ENCODE measurements at places on chromosomes 16 and 17.

- DNase-seq = no peak
These were observed 378.4 kb upstream of the CDH5 start for GRCh38 chr16:65988024-65988595.

GRCh38 chr17:82477934-82478333, 19.4 kb downstream of the NARF start:
- DNase-seq = no peak

DNA sequence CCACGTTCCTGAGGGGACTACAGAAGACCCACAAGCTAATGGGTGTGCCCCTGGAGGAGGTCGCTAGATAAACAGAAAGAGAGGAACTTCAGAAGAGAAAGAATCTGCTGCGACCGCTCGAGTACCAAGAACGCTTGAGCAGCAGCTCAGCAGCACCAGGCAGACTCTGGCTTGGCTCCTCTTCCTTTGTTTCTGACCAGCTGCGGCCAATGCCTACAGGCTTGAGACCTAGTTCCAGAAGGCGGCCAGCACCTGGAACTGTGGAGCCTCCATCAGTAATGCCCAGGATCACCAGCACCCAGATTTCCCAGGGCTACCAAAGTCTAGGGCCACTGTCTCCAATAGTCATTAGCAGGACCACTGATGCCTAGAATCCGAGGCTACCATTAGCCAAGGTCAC, 26.0 kb upstream of the GOSR2 start:
- no peak for DNase-seq

DNA sequence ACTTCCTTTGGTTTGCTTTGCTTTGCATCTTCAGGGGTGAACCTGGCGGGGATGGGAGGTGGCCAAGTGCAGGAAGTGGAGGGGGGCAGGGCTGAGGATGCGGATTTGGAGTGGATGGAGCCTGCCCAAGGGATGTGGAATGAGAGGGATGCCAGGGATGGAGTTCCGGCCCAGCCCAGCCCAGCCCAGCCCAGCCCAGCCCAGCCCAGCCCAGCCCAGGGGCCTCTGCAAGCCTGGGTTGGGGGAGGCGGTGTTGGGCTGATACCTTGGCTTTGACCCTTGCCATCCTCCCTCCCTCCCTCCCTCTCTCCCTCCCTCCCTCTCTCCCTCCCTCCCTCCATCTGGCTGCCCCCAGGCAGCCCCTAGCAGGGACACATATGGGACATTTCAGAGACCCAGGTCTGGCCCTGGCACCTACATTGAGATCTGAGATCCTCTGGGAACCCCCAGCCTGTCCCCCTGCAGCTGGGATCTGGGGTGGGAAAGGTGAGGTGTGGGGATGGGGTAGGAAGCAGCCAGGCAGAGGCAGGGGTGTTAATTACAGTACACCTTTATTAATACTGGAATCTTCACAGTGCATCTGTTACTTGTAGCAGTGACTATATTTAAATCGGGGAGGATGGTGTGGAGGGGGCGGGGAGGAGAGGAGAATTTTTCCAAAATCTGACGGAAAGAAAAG, 14.5 kb downstream of the IL34 start:
- DNase-seq = no peak

DNA sequence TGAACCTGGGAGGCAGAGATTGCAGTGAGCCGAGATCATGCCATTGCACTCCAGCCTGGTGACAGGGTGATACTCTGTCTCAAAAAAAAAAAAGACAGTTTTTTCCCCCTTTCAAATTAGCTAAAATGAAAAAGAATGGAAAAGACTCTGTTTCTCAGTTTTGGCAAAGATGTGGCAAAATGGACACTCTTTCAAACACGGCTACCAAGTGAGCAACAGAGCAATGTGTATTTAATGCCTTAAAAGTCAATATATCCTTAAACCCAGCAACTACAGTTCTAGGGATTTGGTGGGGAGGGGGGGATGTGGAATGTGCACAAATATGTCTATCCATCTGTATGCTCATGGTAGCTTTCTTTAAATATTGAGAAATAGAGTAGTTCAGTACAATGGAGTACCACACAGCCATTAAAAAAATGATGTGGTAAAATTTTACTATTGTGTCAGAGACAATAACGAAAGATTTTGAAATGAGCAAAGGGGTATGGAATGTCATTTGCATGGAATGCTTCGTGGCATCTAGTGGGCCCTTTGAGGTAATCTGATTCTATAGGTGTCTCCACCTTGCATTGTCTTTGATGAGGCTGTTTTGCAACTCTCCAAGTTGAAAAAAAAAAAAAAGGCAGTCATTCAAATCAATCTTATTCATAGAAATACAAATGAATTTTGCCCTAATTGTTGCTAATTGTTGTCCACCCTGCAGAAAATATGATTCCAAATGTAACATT, 108.1 kb downstream of the AXIN2 start:
- DNase-seq = no peak

DNA sequence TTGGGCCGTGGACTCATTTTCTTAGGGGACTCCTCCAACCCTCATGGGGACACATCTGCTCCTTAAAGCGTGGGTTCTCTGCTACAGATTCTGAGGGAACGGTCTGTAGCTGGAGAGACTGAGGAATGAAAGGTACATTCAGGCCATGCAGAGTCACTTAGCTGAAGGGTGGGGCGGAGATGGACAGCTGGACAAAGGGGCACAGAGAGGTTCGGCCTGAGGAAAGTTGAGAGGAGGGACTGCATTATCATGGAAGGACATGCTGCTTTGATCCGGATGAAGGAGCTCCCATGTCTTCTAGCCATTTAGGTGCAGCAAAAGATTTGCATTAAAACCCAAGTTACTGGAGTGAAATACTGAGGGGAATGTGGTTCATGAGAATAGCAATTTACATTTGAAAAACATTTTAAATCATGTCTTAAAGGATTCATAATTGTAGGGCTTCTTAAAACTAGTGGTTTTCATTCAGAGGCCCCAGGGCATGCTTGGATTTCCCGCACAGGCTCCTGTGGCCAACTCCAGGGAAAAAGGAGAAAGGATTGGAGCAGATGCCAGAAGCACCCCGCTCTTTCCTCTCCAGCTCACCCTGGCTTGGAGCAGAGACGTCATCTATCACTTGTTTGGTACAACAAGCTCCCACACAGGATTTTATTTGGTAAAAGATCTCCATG, 54.2 kb downstream of the CDRT4 start:
- DNase-seq = no peak

- DNase-seq = no peak
These were observed 957.6 kb upstream of the SOX9 start for GRCh38 chr17:71163121-71163812.

DNA sequence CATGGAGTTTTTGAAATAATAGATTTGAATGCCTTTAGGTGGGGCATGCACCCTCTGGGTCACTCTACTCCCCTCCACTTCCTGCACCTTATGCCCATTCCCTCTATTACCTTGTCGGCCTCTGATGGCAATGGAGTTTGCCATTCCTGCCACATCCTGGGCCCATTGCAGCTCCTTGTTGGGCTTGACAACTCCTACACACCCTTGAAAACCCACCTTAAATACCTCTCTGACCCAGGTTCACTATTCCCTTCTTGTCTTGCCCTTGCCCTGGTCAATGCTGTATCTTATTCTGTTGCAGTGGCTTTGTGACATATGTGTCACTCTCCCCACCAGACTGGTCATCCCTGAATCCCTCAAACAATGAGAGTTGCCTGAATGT, 2.4 kb downstream of the CCR7 start:
- no peak for DNase-seq

DNA sequence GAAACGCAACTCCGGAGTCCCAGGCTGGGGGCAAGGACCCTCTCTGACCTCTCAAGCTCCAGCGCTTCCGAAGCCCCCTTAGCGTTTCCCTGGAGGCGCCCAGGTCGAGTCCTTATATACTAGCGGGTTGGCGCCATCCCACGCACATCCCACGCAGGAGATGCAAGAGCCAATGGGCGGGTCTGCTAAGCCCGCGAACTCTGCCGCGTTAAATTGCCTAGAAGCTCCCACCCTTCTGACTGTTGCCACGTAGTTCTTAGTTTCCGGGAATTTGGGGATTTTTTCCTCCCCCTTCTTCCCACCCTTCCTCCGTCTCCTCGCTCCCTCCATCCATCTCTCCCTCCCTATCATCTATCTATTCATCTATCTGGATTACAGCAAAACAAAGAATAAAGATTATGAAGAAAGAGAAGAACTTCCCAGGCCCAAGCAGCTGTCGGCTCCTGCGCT, at the start of gene SLFN11:
Gene SLFN11 (minus strand): TSS at position 88 of the 450 bp plus-strand sequence. CDS start 9,814 bp downstream, outside the sequence.
- DNase-seq = no peak

- no peak for DNase-seq
These were observed 290 bp downstream of the TLCD1 start for GRCh38 chr17:28725660-28726225.

DNA sequence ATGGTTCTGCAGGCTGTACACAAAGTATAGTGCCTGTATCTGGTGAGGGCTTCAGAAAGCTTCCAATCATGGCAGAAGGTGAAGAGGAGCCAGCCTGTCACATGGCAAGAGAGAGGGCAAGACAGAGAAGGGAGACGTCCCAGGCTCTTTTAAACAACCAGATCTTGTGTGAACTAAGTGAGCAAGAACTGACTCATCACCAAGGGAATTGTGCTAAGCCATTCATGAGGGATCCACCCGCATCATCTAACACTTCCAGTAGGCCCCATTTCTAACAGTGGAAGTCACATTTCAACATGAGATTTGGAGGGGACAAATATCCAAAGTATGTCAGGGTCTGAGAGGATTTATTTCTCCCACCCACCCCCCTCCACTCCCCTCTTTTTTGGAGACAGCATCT, 56.2 kb upstream of the ELAC2 start:
- no peak for DNase-seq

DNA sequence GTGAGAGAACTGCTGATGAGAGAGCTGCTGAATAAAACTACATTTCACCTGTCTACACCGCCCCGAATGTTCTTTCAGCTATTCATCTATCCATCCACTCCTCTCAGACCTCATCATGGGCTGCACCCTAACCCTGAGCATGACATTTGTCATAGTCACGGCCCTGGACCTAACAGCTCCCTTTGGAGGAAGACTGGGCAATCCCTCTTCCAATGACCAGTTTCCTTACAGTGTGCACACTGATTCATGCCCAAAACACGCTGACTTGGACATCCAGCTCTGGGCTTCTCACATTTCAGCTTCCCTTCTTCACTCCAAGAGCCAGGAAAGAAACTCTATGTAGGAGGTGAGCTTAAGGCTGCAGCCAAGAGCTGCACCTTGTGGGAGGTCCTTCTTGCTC, 41.8 kb upstream of the ARL4D start:
- DNase-seq = no peak

- DNase-seq = no peak
These were observed 100.8 kb downstream of the TMEM132E start for GRCh38 chr17:34680151-34680550.

DNA sequence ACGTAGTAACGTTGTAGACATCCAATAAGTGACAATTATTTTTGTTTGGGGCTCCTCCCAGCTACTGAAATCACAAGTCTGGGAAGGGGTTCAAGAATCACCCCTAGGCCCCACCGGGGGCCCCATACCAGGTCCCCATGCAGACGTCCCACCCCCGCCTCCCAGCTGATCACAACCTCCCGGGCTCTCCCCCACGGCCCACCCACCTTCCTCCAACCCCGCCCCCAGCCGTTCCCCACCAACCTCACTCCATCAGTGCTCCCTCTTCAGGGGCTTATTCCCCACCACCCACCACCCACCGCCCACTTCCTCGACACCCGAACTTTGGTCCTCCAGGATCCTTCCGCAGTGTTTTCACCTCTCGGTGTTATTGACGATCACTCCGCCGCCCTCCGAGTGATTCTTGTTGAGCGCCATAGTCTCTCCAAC, 240 bp downstream of the WBP2 start:
- DNase-seq = no peak

- peak; percentile 26 for DNase-seq
These were observed 338.5 kb downstream of the PMP22 start for GRCh38 chr17:14926526-14927122.

- no peak for DNase-seq
These were observed 42.3 kb downstream of the SLC7A5 start for GRCh38 chr16:87826798-87827587.

DNA sequence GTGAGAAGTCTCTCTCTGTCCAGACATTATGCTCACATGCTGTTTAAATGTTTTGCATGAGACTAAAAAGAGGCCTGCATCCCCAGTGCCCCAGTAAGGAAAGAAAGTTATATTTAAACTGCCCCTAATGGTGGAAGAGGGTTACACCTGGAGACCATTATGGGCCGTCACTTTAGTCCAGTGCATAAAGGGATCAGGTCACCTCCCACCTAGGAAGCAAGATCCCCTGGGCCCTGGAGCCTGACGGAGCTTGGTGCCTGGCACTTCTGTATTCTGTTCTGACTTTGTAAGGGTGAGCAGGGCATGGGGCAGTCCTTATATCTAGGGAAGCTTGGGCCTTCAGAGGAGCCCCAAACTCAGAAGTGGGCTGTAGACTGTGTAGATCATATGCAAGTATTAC, 67.9 kb downstream of the CPPED1 start:
- no peak for DNase-seq

DNA sequence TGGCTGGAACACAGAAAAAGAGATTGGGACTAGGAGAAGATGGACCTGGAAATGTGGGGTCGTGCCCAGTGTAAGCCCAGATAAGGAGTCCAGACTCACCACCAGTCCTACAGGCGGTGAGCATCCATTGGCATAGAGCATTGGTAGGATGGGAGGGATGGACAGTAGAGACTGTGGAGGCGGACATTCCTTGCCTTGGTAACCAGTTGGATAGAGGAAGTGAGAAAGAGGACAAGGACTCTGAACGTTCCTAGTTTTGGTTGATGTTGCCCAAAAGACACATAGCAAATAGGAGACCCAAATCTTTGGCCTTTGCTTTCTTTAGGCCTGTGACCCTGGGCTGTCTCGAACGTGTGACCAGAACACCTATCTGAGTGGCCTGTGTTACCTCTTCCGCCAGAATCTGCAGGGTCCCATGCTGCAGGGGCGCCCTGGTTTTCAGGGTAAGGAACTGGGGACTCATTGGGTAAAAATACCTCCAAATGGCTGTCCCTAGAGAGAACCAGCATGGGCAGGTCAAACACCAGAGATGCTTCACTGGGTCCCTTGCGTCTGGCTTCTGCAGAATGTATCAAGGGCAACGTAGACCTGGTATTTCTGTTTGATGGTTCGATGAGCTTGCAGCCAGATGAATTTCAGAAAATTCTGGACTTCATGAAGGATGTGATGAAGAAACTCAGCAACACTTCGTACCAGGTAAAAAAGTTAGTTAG, 6.4 kb downstream of the ITGAL start:
- DNase-seq = no peak

DNA sequence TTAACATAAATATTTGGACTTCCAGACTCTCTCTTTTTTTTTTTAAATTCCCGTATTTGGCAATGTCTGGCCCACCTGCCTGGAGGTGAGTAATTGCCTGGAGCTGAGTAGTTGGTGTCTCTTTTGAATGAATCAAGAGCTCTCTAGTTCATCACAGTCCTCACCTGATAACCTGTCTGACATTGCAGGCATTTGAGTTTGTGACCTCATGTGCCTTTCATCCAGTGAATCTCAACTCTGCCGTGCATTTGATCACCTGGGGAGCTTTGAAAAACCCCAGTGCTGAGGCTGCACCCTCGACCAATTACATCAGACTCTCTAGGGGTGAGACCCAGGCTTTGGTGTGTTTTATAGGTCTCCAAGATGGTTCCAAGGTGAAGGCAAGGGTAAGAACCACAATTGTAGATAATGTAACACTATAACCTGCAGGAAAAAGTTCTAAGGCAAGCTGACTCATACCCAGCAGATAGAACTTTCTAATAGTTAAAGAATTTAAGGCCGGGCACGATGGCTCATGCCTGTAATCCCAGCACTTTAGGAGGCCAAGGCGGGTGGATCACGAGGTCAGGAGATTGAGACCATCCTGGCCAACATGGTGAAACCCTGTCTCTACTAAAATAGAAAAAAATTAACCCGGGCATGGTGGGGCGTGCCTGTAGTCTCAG, 24.5 kb upstream of the HS3ST2 start:
- no peak for DNase-seq

Data from anterior cingulate cortex (tissue), 58 donors.